Activated CD4-positive, alpha-beta T cell treated with anti-CD3 and anti-CD28 coated beads for 24 hours (primary cell): ENCODE measurements at places on chromosomes 6 and 20.

GRCh38 chr6:147099974-147100373, 104.2 kb upstream of the STXBP5 start:
- DNase-seq, result no peak

DNA sequence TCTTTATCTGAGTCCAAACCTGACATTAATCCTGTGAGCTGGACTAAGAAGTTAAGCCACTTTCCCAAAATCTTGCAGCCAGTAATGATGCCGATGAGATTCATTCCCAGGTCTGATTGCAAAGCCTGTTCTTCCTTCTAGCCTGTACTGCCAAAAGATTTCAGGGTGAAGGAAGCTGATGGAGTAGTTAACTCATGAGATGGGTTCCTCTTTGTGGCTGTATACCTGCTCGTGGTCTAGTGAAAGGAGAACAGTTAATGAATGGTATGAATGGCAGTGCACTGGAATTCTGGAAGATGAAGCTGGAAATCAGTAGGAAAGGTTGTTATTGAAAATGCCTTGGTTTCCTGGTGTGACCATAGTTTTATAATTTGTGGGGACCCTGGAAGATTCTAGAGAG, 112.0 kb downstream of the FYN start:
- no peak for DNase-seq

GRCh38 chr20:35527122-35527769, 2.2 kb downstream of the C20orf173 start:
- DNase-seq, result no peak

- no peak for DNase-seq
Observed at GRCh38 chr6:39876826-39877225, 57.4 kb downstream of the MOCS1 start.

DNA sequence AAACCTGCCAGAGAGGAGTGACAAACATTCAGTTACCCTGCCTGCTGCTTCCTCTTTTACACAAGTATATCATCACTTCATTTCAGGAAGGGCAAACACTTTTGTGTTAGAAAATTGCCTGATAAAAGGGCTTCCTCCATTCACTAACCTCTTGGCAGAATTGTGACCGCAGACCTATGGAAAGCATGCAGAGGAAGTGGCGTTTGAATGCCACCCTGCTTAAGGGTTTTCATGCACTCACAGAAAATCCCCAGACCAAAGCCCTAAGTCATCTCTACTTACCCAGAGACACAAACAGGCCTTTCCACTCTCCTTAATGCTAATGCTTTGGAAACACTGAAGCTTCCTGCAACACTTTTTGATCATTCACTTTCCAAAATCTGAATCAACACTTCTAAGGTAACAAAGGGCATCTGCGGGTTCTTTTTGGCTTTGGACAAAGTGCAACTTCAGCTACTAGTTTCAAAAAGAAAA, 22.1 kb upstream of the RALGAPA2 start:
- DNase-seq, result no peak
